ENCODE measurements at places on chromosomes 1 and 21.

GRCh38 chr1:183655562-183656075 lies 2.5 kb upstream of the APOBEC4 start:
- peak; percentile 84 for DNase-seq

DNA sequence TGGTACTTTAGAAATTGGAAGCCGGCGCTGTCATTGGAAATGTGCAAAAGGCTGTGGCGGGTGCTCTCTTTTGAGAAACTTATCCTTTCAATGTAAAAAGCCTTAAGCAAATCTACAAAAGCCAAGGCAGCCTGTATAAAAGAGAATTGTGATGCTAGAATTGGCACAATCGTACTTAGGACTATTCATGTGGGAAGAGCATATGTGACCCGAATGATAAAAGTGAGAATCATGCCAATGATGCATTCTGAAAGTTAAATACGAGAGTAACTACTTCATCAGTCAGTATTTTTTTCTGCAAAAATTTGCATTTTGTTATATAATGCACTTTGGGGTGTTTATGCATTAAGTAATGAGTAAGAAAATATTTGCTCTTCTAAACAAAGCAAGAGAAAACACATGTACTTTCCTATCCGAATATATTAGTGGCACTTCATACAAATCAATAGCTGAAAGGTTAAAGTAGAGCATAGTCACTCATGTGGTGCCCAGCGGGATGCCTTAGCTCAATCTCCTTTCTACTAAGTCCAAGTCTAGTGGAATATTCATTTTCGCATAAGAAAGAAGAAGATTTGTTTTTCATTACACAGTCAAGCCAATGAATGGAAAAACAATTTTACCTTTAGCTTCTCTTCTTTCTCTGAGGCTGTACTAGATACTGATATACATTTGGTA lies 1256.6 kb upstream of the B3GALT2 start:
- DNase-seq, result no peak

GRCh38 chr1:147496571-147497210 lies 44.6 kb upstream of the BCL9 start:
- no peak for DNase-seq

GRCh38 chr1:29201595-29202051 lies 19.9 kb upstream of the SRSF4 start:
- no peak for DNase-seq

- no peak for DNase-seq
Measured at GRCh38 chr21:46229133-46229922, 754 bp upstream of the LSS start.

GRCh38 chr1:26372039-26372438 lies 511 bp downstream of the ZNF683 start:
- no peak for DNase-seq

DNA sequence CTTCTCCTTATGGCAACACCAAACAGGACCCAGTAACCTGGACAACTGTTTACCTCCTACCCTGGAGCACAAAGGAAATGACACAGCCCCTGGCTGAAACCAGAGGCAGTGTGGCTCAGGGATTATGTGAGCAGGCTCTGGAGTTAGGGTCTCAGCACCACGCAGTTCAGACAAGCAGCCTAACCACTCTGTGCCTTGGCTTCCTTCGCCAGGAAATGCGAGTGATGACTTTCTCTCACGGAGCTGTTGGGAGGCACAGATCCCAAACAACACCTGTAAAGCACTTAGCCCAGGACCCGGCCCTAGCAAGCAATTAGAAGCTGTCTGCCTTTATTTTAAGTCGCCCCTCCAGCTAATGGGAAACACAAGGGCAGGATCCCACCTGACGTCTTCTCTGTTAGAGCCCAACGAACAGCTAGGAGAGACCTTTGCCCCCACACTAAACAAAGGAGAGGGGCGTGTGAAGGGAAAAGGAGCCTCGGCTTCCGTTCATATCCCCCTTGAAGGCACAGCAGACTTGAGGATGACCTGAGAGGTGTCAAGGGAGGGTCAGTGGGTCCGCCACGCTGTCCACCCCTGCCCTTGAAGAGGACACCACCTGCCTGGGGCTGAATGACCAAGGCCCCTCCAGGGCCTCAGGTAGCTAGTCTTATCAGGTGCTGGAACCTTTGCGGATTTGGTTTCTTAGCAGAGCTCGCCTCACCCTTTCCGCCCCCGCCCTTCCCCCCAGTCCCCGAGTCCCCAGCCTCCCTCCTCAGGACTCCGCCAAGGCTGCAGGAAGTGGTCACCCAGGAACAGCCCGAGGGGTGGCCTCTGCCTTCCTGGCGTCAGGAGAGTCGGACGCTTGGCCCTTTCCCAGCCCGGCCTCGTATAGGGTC lies 860 bp downstream of the TMEM63A start:
- peak; percentile 52 for DNase-seq

DNA sequence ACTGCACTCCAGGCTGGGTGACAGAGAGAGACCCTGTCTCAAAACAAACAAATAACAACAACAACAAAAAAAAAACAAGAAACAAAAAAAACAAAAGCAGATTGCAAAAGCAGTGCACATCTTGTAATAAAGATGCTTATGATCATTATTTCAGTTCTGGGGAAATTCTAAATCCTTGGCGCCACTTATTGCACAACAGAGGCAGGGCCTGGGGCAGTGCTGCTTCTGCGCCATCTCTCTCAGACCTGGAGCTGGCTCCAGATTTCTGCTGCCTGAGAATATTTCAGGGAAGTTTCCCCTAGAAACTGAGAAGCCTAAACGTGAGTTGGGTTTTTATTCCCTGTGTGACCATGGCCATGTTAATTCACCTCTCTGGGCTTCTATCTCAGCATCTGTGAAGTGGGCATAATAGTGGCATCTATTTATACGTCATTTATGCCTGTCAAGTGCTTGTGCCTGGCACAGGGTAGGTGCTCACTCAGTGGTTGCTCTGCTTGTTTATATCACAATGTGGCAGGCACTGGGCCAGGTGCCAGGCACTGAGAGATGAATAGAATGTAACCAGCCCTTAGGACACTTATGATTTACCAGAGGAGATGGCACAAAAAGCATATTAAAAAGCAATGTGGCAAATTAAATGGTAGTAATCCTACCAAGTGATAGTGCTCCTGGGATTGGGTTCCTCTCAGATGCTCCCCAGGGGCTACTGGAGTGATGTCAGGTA lies 67.9 kb downstream of the MDM4 start:
- no peak for DNase-seq

GRCh38 chr21:37155186-37155585 lies 82.1 kb downstream of the TTC3 start:
- no peak for DNase-seq

DNA sequence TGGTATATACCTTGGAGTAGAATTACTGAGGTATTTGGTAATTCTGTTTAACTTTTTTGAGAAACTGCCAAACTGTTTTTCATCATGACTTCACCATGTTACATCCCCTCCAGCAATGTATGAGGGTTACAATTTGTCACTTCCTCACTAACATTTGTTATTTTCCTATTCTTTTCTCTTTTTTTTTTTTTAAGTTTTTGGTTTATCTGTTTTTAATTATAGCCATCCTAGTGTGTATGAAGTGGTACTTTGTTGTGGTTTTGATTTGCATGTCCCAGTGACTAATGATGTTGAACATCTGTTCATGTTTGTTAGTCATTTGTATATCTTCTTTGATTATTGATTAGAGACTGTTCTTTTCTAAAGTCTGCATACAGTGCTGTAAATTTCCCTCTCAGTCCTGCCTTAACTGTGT lies 147.3 kb downstream of the HS2ST1 start:
- DNase-seq, result no peak

DNA sequence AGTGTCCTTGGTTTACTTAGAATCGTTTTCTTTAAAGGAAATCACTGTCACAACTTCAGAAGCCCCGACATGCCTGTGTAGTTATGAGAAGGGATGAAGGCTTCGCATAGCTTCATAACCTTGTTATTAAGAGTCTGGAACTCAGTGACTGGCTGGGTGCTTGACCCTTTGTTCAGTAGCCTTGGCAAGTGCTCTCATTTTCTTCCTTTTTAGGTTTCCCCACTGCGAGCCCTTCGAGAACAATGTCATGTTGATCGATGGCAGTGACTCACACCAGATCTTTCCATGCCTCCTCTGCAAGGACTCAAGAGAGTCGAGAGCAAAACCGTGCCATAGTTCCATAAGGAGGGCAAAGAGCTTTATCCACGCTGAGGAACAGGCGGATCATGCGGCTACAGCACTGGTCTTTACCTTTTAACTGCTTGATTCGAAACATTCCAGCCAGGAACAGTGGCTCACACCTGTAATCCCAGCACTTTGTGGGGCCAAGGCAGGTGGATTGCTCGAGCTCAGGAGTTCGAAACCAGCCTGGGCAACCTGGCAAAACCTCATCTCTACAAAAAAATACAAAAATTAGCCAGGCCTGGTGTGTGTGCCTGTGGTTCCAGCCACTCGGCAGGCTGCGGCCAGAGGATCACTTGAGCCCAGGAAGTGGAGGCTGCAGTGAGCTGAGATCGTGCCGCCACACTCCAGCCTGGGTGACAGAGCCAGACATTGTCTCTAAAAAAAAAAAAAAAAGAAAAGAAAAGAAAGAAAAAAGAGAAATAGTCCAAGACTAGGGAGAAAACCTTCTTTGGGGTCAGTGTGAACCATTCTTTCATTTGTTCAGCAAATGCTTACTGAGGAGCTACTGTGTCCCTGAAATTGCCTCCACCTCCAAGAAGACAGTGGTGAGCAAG lies 95.4 kb upstream of the ERRFI1 start:
- no peak for DNase-seq

GRCh38 chr21:45012662-45013259 lies 61.6 kb upstream of the ADARB1 start:
- DNase-seq, result no peak

- no peak for DNase-seq
Measured at GRCh38 chr1:5983361-5984103, 8.7 kb downstream of the NPHP4 start.

DNA sequence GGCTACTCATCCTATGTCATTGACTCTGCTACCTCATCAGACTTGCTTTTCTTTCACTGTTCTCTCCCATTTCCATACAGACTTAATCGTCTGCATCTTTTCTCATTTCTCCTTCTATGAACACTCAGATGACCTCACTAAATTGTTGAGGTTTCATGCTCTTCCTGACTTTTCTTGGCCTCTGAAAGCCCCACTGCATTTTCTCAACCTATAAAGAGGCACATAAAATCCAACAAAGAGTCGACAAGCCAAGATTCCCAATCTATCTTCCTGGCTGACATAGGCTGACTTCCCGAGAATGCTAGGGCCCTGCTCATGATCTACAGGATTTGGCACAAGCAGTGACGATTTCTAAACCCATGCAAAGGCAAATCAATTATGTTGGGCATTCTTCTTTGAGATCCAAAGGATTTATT lies 280.8 kb upstream of the DPYD start:
- no peak for DNase-seq

GRCh38 chr1:192639607-192640368 lies 3.8 kb downstream of the RGS13 start:
- no peak for DNase-seq

- DNase-seq, result no peak
Measured at GRCh38 chr1:242770366-242770765, 245.9 kb upstream of the PLD5 start.

GRCh38 chr1:75203415-75204277 lies 69.5 kb downstream of the LHX8 start:
- DNase-seq, result no peak

DNA sequence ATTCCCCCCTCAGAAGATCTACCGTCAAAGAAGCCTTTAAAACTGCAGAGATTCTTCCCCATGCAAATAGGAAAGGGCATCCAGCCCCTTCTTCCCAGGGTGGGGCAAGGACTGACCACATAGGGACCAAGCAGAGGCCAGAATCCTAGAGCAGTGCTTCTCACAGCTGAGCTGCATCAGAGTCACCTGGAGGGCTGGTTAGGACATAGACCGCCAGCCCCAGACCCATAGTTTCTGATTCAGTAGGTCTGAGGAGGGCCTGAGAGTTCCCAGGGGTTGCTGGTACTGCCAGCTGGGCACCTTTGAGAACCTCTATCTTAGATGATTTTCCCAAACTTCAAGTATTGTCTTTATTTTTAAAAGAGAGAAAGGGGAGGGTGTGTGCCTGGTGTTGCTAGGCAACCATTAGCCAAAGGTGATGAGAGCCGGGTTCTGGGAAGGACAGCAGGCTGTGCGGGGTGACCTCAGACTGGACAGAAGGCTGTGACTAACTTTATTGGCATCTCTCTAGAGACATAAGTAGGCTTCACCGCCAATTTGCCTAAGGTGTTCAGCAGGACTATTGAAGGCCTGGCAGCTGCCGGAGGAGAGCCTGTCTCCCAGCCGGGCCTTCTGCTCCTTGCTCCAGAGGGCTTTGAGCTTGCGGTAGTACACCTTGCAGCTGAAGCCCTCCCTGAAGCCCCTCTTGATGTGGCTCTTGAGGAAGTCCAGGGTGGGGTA lies 3.0 kb downstream of the SPATA46 start:
- no peak for DNase-seq

- DNase-seq, result no peak
Measured at GRCh38 chr1:216651826-216652418, 71.3 kb downstream of the ESRRG start.

DNA sequence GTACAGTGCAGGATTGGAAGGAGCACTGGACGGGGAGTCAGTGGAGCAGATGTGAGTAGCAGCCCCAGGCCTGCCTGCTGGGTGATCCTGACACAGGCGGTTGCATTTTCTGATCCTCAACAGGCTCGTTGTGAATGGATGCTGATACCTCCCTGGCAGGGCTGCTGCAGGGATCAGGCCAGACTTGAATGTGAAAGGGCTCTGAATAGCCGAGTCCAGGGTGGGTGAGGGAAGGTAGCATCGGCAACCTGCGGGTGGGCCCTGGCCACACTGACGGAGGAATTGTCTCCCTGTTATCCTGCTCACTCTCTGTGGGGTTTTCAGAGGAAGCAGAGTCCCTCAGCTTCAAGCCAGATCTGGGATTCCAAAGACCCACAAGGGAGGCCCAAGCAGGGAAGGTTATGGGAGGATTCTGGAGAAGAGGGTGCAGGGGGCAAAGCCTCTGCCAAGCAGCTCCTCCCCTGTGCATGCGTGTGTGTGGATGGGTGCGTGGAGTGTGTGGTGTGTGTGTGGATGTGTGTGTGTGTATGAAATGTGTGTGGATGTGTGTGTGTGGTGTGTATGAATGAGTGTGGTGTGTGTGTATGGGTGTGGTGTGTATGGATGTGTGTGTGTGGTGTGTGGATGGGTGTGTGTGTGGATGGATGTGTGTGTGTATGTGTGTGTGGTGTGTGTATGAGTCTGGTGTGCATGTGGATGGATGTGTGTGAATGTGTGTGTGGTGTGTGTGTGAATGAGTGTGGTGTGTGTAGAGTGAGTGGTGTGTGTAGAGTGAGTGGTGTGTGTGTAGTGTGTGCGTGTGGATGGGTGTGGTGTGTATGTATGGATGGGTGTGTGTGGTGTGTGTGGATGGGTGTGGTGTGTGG lies 100.3 kb downstream of the UBIAD1 start:
- DNase-seq, result no peak

GRCh38 chr1:204178487-204179281 lies 12.5 kb upstream of the REN start:
- DNase-seq, result no peak

GRCh38 chr1:100441651-100442050 lies 89.3 kb downstream of the CDC14A start:
- no peak for DNase-seq

- DNase-seq, result no peak
Measured at GRCh38 chr1:174535207-174535606, 87.4 kb downstream of the GPR52 start.

- DNase-seq, result peak; percentile 54
Measured at GRCh38 chr1:233357595-233358397, 30.3 kb downstream of the MAP3K21 start.

Data from activated CD4-positive, alpha-beta T cell treated with anti-CD3 and anti-CD28 coated beads, Interleukin-2, amount 50 U/mL, for 48 hours (primary cell).